CD4-positive, alpha-beta memory T cell (primary cell): ENCODE measurements at places on chromosomes 11 and 22. TPM values are rescaled to one million over a fixed set of nuclear protein-coding genes. Genes with fewer than 3 reads are reported as not detected.

Gene SYCE3
- polyA plus RNA-seq = not detected

Gene SORL1
- polyA plus RNA-seq = 159 TPM

Gene CKAP5
- 23.8 TPM for polyA plus RNA-seq

Gene PDE2A
- polyA plus RNA-seq = 0.11 TPM

Gene SYT7
- not detected for polyA plus RNA-seq

Gene NECTIN1
- 1.2 TPM for polyA plus RNA-seq

Gene VPREB1
- not detected for polyA plus RNA-seq
